ENCODE measurements at places on chromosomes 5 and 9.

DNA sequence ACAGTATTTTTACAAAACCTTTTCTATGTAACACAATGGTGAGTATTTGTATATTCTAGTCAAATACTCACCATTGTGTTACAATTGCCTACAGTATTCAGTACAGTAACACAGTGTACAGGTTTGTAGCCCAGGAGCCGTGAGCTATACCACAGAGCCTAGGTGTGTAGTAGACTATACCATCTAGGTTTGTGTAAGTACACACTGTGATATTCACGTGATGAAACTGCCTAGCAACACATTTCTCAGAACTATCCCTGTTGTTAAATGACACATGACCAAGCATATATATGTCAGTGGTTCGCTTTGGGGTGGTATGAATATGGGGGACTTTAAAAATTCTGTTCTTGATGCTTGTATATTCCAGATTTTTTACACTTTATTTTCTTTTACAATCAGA lies 21.3 kb downstream of the SH3PXD2B start:
- no peak for DNase-seq

GRCh38 chr5:10581867-10582511 lies 18.1 kb downstream of the ANKRD33B start:
- no peak for DNase-seq

DNA sequence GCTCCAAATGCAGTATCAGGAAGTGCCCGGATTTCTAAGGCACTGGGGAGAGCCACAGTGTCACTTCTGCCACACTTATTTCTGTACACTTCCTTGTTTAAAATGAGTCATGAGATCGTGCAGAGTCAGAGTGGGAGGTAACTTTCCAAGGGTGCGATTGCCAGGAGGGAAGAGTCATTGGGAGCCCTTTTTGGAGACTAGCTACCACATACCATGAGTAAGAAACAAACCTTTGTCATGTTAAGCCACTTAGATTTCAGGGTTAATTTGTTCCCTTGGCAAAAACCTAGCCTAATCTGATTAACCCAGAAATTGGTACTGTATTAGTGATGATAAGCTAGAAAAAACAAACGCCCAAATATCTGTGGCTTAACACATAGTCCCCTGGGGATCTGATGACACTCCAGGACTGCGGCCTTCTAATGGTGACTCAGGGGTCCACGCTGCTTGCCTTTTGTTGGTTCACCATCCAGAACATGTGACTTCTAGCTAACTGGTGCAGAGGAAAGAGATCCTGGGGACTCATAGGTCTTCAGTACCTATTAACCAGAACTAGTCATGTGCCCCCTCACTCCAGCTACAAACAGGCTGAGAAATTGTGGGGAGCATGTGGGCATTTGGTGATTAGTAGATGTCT lies 48.6 kb upstream of the TLE1 start:
- no peak for DNase-seq

- no peak for DNase-seq
Measured at GRCh38 chr9:109498195-109499092, at the start of gene PTPN3. TSS of gene PTPN3 (minus strand) at chr9:109498307. CDS start at chr9:109463434, 34,873 bp downstream.

DNA sequence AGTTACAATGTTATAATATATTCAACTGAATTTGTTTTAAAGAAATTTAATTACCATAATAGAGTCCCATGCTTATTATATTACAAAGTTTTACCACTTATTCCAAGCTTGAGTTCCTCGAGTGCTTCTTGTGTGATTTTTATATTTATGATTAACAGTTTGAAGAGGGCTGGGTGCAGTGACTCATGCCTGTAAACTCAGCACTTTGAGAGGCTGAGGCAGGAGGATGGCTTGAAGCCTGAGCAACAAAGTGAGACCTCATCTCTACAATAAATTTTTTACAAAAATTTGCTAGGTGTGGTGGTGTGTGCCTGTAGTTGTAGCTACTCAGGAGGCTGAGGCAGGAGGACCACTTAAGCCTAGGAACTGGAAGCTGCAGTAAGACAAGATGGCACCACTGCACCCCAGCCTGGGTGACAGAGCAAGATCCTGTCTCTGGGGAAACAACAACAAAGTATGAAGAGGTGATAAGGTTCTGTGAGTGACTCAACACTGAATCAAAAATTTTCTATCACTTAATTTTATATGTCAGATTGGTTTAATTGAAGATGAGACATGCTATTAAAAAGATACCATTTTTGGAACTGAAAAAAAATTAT lies 9.2 kb downstream of the POC5 start:
- no peak for DNase-seq

DNA sequence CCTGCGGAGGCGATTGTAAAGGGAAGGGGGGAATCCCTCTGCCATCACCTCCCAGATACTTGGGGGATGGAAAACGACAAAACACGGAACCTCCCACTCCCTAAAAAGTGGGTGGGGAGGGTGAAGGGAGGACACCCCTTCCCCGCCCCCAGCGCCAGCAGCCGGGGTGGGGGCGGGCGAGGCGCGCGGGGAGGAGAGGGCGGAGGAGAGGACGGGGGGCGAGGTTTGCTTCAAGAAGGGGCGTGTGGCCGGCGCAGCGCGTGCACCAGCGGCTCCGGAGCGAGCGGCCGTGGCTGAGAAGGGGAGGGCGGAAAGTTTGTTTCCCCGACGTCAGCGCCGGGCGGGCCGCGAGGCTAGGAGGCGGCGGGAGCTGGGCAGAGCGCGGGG lies at the start of gene PRRX2:
TSS of gene PRRX2 (plus strand) at position 259 of the 387 bp plus-strand sequence. CDS start 221 bp downstream, outside the sequence.
- DNase-seq = peak; percentile 32

DNA sequence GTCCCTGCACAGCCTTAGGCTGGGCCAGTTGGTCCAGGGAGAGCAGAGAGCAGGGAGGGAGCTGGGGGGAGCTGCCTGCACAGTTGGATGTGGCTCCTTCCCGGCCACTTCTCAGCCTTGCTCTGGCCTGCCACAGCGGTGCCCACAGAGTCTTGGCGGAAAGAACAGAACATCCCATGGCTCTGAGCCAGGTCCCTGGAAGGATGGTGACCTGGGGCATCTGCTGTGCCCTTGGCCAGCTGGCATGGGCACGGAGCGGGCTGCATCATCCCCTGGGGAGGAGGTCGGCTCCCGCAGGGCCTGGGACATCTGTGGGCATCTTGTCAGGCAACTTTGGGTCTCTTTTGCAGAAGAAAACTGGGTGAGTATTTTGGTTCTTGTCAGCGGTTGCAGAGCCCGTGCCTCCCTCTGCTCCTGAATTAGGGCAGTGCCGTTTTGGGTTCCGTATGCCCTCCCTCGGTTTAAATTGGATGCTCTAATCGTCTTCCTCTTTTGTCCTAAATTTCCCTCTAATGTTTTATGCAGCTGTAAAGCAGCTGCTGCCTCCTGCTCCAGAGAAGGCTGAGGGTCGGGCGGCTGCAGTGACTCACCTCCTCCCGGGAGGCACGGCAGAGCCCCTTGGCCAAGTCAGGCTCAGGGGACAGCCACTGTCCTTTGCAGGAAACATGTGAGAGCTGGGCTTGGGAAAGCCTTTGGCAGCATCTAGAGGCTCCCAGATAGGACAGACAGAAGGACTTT lies 10.5 kb upstream of the NACC2 start:
- no peak for DNase-seq

- no peak for DNase-seq
Measured at GRCh38 chr5:177611446-177612214, 11.7 kb downstream of the B4GALT7 start.

- DNase-seq = no peak
Measured at GRCh38 chr9:68780380-68780712, 75.3 kb downstream of the PIP5K1B start.

- no peak for DNase-seq
Measured at GRCh38 chr9:10721301-10721700, 108.5 kb upstream of the PTPRD start.

DNA sequence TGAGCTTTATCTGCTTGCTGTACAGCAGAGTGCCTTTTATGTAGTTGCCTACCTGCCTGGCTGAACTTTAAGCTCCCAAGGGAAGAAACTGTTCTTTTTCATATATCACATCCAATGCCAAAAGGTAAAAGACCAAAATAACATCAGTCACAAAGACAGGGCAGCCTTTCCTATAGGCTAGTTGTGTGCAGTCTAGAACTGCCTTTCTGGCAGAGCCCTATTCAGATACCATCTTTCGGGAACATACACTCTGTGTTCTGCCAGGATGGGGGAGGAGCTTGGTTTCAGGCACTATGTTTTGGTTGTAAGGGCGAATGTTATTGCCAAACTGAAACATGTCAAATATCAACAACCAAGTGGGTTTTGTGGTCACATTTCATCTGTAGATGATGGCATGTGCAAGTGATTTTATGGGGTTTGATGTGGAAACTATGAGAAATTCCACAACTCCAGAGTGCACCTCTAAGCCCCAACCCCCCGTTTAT lies 314.5 kb downstream of the ADGRV1 start:
- no peak for DNase-seq

- no peak for DNase-seq
Measured at GRCh38 chr5:91946870-91947269, 563.8 kb upstream of the ARRDC3 start.

- no peak for DNase-seq
Measured at GRCh38 chr5:61498121-61498520, 166.1 kb downstream of the ZSWIM6 start.

DNA sequence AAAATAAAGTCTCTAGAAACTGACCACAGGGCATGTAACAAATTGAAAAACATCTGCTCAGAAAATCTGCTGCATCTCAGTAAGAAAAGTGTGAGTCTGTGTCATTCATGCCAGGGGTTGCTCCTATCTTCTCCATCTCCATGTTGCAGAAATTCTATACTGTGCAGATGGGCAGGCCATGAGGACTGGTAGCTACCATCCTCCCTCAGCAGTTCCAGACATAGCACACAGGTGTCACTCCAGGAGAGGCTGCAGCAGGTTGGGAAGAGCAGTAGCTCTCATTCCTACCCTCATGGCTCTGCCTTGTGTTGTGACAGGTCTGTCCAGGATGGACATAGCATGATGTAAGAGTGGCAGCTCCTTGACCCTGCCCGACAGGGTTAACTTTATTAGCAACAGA lies 173.4 kb downstream of the NDUFS4 start:
- DNase-seq = no peak

- DNase-seq = no peak
Measured at GRCh38 chr9:89361816-89362646, 43.7 kb downstream of the SECISBP2 start.

DNA sequence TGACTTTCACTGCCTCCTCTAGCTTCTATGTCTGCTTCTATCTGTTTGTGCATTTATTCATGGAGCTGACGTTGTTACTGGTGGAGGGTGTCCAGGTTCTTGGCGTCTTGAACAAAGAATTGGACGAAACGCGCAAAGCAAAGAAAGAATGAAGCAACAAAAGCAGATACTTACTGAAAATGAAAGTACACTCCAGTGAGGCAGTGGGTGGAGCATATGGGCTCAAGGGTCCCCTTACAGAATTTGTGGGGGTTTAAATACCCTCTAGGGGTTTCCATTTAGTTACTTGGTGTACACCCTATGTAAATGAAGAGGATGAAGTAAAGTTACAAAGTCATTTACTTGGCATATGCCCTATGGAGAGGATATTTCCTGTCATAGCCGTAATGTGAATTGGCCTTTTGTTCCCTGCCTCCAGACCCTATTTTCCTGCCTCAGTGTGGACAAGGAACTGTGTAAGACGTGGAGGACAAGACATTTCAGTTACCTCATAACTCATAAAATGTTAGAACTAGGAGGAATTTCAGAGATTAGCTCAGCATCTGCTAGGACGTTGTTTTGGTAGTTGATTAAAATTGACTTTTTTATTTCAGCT lies 3.1 kb downstream of the POLR3G start:
- no peak for DNase-seq

DNA sequence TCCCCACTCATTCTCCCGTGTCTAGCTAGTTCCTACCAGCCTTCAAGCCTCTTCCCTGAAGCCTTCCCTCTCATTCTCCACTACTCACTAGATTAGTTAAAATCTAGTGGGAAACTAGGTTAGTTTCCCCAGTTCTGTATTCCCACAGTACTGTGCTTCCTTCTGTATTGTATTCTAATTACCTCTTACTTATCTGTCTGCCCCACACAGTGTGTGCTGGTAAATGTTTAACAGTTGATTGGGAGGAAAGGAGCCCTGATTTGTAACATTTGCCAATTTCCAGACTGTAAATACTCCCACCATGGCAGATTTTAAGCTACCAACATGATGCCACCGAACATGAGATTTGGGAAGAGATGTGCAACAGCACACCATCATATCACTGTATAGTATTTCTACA lies 8.3 kb downstream of the KLHL3 start:
- no peak for DNase-seq

GRCh38 chr9:91783876-91784672 lies 166.0 kb downstream of the ROR2 start:
- DNase-seq = no peak

DNA sequence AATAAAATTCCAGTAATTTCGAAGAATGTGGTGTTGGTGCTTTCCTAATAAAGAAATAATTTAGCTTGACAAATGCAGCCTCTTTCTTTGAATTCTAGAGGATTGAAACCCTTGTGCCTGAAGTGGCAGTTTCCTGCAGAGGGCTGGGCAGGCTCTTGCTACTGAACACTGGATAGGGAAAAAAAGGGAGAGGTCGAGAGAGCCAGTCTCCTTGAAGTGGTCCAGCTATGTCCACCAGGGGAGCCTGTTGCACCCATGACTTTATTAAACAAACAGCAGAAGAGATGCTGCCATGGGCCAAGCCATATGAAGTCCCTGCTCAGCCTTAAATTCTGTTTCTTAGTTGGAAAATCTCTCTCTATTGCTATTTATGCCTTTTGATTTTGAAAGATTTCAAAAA lies 178.4 kb downstream of the SMARCA2 start:
- DNase-seq = no peak

DNA sequence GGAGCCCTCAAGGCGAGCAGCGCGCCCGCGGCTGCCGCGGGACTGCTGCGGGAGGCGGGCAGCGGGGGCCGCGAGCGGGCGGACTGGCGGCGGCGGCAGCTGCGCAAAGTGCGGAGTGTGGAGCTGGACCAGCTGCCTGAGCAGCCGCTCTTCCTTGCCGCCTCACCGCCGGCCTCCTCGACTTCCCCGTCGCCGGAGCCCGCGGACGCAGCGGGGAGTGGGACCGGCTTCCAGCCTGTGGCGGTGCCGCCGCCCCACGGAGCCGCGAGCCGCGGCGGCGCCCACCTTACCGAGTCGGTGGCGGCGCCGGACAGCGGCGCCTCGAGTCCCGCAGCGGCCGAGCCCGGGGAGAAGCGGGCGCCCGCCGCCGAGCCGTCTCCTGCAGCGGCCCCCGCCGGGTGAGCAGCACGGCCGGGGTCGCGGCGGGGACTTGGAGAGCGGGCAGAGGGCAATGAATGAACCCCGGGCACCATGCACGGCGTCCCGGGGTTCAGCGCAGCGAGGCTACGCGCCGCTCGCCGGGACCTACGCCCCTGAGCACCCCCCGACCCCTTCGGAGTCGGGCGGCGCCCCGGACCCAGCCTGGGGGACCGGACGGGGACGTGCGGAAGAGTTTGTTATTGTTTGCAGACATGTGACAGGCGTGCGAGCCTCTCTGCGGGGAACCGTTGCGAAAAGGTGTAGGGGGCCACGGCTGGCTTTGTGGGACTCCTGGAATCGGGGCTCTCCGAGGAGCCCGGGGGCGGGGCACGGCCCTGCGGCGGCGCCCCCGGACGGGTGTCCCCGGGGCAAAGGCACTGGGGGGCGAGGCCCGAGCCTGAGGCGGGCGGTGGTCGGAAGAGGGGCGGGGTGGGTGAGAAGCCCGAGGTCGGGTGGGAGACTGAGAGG lies 553 bp downstream of the MAP3K1 start:
- DNase-seq = no peak

GRCh38 chr5:90334741-90335140 lies 74.8 kb downstream of the CETN3 start:
- no peak for DNase-seq
